ENCODE measurements at places on chromosomes 3 and 15. TPM values are rescaled to one million over a fixed set of nuclear protein-coding genes. Genes with fewer than 3 reads are reported as not detected.

- DNase-seq, result no peak
Measured at GRCh38 chr3:194930377-194931204, 244.9 kb downstream of the FAM43A start.

Gene TGM4
- not detected for total RNA-seq

- no peak for DNase-seq
Measured at GRCh38 chr15:94596707-94597106, 365.3 kb downstream of the MCTP2 start.

Gene RLBP1
- total RNA-seq, result not detected

Gene SH2D7
- not detected for total RNA-seq

DNA sequence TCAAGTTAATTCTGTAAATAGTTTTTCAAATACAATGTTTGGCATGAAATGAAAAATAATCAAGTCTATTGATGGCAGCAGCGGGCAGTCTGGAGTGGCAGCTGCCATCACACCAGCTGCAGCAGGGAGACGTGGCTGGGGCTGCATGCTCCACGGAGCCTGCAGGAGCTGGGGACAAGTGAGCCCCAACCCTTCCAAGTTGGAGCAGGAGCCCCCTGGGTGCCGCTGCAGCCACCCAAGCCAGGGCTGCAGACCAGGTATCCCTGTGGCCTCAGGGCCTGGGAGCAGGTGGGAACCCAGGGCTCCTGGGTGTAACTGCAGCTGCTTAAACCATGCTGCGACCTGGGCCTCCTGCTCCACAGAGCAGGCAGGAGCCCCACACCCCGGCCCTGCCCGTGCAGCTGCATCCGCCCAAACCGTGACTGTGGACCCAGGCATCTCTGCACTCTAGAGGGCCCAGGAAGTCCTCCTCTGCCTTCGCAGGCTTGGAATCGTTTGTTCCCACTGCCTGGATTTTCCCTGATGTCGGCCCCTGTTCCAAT lies 257.4 kb downstream of the PLOD2 start:
- DNase-seq, result no peak

- DNase-seq, result no peak
Measured at GRCh38 chr15:70271422-70272088, 173.8 kb upstream of the TLE3 start.

DNA sequence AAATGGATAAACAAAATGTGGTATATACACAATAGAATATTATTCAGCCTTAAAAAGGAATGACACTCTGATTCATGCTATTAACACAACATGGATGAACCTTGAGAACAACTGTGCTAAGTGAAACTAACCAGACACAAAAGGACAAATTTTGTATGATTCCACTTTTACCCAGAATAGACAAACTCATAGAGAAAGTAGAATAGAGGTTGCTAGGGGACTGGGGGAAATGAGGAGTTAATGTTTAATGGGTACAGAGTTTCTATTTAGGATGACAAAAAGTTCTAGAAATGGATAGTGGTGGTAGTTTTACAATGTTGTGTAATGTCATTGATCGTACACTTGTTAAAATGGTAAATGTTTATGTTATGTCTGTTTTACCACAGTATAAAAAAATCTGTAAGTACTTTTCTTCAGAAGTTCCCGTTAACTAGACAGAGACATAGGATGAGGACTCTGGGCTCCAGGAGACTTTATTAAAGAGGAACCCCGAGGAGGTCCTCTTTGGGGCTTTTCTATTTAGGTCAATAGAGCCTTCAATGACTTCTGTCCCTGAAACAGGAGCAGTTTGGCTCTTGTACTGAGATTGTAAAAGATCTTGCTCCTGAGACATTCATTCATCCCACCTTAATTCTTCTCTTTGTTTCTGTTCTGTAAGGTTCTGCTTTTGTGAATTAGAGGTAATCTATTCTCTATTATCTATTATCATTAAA lies 24.5 kb downstream of the ABHD6 start:
- no peak for DNase-seq

Gene TMEM44
- total RNA-seq, result 19.4 TPM

Data from tongue (tissue), 3 donors.